ENCODE measurements at places on chromosomes 5 and 9. TPM values are rescaled to one million over a fixed set of nuclear protein-coding genes. Genes with fewer than 3 reads are reported as not detected.

The NUTM2F gene
- not detected for polyA plus RNA-seq

The PCDHGC5 gene
- polyA plus RNA-seq: 0.99 TPM

DNA sequence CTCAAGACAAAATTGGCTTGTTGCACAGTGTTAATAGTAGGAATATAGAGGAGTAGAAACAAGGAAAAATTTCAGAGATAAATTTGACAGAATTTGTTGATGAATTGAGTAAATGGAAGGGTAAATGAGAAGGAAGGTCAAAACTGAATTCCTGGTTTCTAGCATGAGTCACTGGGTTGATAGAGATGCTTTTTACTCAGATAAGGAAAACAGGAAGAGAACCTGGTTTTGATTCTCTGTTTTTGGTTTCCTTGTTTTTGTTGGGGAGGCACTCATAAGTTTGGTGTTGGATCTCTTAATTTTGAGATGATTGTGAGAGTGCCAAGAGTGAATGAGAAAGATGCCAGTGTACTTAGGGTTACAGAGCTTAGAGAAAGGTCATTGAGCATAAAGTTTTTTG lies 7.1 kb downstream of the LRRC70 start:
- no peak for DNase-seq

DNA sequence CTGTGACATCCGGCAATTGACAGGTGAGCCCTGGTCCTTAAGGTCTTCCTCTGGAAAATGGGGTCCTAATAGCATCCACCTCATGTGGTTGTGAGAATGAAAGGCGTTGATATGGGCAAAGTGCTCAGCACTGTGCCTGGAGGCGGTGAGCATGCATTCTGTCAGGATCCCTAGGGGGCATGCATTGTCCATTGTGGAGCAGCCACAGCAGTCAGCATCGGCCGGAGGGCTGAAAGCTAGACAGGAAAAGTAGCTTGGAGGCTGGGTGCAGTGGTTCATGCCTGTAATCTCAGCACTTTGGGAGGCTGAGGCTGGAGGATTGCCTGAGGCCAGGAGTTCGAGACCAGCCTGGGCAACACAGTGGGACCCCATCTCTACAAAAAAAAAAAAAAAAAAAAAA lies 122.2 kb downstream of the LHX2 start:
- no peak for DNase-seq

DNA sequence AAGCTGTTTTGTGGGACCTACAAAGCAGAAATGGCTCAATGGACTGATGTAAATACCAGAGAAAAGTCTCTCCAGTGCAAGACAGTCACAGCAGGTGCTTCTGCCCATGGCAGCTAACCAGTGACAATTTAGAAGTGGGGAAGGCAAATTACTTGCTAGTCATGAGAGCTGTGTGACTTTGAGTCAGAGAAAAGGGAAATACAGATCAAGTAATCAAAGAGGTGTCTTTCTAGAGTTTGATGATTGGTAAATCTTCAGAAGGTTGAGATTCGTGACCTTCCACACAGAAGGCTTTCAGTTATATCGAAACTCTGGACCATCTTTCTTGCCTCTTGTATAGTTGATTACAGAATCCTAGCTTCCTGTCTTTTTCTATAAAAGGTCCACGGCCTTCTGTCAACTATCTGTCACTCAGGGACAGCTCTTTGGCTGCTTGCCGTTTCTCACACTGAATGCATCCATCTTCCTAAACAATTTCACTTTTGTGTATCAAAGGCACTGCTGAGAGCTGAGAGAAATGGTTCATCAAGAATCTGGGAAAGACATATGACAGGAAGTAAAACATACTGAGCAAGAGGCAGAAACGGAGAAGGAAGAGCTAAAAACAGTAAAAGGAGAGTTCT lies 993.9 kb upstream of the ACO1 start:
- DNase-seq: no peak

Measured in BJ (cell line).